ENCODE measurements at places on chromosomes 2 and 18. TPM values are rescaled to one million over a fixed set of nuclear protein-coding genes. Genes with fewer than 3 reads are reported as not detected.
A peak's percentile ranks its signal among the peaks of the same experiment; 100 is the strongest.

The KLHL14 gene
- 0.27 TPM for total RNA-seq

The SULT1C2 gene
- not detected for total RNA-seq

The UGT1A3 gene
- not detected for total RNA-seq

The ALLC gene
- total RNA-seq: not detected

DNA sequence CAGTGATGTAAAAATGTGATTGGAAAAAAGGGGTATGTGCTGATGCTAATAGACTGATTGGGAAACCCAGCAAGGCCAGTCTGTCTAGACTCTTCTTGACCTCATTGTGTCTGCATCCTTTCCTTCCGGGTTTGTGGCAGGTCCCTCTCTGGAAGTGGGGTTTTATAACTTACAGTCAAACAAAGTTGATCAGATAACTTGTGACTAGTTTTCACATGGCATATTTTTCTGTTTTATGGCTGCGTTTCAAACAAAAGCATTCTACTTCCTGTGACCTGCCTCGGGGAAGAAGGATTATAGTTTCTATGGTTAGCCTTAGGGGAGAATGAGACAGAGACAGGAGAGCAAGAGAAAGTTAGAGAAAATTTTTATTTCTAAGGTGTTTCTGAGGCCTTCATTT, 188.7 kb upstream of the HNMT start:
- H3K4me3 ChIP-seq: no peak overlapping the region
- no peak overlapping the region for H3K27ac ChIP-seq
- H3K27me3 ChIP-seq: no peaks in the 10 kb centered on the region
- H3K4me1 ChIP-seq: no peaks in the 10 kb centered on the region
- ATAC-seq: no peak
- no peaks in the 10 kb centered on the region for H3K36me3 ChIP-seq

GRCh38 chr2:26001743-26002351, 19.6 kb upstream of the KIF3C start:
- H3K36me3 ChIP-seq: no peaks in the 10 kb centered on the region
- H3K4me1 ChIP-seq: peaks cover 11% of the 10 kb centered on the region
- no peaks in the 10 kb centered on the region for H3K27me3 ChIP-seq
- peak; percentile 72 for ATAC-seq

GRCh38 chr2:55269645-55269990, 587 bp upstream of the MTIF2 start:
- no peaks in the 10 kb centered on the region for H3K27me3 ChIP-seq
- H3K27ac ChIP-seq: peak overlapping the region; percentile 84
- H3K36me3 ChIP-seq: no peaks in the 10 kb centered on the region
- H3K4me3 ChIP-seq: peak overlapping the region; percentile 52

GRCh38 chr2:23624378-23624777, 239.4 kb downstream of the KLHL29 start:
- ATAC-seq: no peak
- no peaks in the 10 kb centered on the region for H3K27me3 ChIP-seq
- peaks cover 24% of the 10 kb centered on the region for H3K4me1 ChIP-seq
- H3K4me3 ChIP-seq: no peak overlapping the region
- no peaks in the 10 kb centered on the region for H3K36me3 ChIP-seq

DNA sequence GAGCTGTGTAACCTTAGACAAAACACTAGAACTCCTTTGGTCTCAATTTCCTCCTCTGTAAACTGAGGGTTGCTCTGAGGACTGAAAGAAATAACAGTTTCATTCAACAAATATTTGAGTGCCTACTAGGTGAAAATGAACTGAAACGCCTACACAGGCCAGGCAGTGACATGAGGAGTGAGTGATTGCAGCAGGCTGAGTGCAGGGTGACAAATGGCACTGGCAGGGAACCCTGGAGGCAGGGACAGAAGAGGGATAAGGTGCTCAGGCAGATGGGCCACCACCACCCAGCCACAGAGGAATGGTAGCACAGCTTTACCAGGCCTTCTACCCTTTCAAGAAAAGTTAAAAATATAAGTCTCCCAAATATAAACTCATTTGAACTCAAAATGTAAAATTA, 11.5 kb upstream of the RNU4ATAC start:
- no peaks in the 10 kb centered on the region for H3K27me3 ChIP-seq
- no peak overlapping the region for H3K4me3 ChIP-seq
- H3K36me3 ChIP-seq: no peaks in the 10 kb centered on the region
- no peak overlapping the region for H3K27ac ChIP-seq
- ATAC-seq: no peak

DNA sequence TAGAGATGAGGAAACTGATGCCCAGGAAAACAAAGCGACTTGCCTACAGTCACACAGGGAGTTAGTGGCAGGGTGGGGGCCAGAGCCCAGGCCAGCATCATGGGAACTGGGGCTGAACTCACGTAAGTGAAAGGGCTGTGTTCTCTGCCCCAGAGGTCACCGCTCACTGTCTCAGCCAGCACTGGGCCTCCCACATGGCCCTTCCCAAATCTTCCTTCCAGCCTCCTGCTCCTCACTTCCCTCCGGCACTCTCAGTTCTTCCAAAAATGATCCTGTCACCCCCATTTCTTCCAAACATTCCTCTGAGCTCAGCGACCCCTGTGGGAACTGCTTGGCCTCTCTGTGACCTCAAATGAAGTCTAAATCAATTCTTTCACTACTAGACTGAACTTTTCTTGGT, 90.5 kb upstream of the TMEM247 start:
- no peak overlapping the region for H3K27ac ChIP-seq
- no peak overlapping the region for H3K4me3 ChIP-seq
- H3K36me3 ChIP-seq: peaks cover 25% of the 10 kb centered on the region

GRCh38 chr18:9434122-9434701, 41.1 kb upstream of the RALBP1 start:
- no peaks in the 10 kb centered on the region for H3K27me3 ChIP-seq
- H3K4me3 ChIP-seq: no peak overlapping the region
- peak overlapping the region; percentile 34 for H3K27ac ChIP-seq
- H3K36me3 ChIP-seq: no peaks in the 10 kb centered on the region
- peaks cover 27% of the 10 kb centered on the region for H3K4me1 ChIP-seq

- no peaks in the 10 kb centered on the region for H3K27me3 ChIP-seq
- H3K36me3 ChIP-seq: no peaks in the 10 kb centered on the region
Observed at GRCh38 chr2:46837704-46838103, 77.9 kb downstream of the MCFD2 start.

GRCh38 chr2:224392545-224392944, 9.4 kb downstream of the FAM124B start:
- H3K4me1 ChIP-seq: no peaks in the 10 kb centered on the region
- no peak overlapping the region for H3K27ac ChIP-seq
- no peak for ATAC-seq
- no peaks in the 10 kb centered on the region for H3K27me3 ChIP-seq

- H3K4me1 ChIP-seq: no peaks in the 10 kb centered on the region
- no peak overlapping the region for H3K4me3 ChIP-seq
- H3K36me3 ChIP-seq: no peaks in the 10 kb centered on the region
- no peaks in the 10 kb centered on the region for H3K27me3 ChIP-seq
Observed at GRCh38 chr2:114031605-114032505, 142.0 kb downstream of the ACTR3 start.

DNA sequence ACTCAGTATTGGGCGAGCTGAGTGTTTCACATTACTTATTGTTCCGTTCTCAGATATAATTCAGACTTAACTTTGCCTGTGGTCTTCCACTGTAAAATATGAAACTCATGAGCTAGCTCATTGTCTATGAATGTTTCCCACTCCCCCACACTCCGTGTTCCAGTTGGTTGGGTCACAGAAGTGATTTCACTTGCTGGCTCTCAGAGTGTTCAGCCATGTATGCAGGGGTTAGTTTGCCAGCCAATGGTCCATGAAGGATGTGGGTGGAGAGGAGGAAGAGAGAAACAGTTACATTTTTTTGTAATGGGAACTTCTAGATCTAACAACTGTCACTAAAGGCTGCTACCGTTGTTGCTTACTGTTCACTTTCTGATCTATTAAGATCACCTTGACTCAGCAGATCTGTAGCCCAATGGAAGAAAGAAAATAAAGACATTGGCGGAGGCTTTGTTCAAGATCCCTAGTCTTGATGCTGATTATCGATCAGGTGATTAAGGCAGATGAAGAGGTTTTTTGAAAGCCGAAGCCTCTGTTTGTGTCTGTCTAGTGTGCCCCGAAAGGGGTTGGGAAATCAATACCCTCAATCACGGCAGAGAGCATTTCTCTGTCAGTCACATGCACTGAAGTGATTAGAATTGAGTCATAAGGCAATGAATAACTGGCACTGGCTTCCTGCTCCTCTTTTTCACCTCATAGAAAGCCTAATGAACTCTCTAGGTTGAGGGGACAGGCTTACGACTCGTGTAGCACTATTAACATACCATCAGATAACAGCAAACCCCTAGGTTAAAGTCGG, 279.7 kb upstream of the FIGN start:
- peak overlapping the region; percentile 45 for H3K27ac ChIP-seq
- H3K4me3 ChIP-seq: no peak overlapping the region
- H3K36me3 ChIP-seq: no peaks in the 10 kb centered on the region
- H3K4me1 ChIP-seq: no peaks in the 10 kb centered on the region
- ATAC-seq: no peak
- H3K27me3 ChIP-seq: no peaks in the 10 kb centered on the region

DNA sequence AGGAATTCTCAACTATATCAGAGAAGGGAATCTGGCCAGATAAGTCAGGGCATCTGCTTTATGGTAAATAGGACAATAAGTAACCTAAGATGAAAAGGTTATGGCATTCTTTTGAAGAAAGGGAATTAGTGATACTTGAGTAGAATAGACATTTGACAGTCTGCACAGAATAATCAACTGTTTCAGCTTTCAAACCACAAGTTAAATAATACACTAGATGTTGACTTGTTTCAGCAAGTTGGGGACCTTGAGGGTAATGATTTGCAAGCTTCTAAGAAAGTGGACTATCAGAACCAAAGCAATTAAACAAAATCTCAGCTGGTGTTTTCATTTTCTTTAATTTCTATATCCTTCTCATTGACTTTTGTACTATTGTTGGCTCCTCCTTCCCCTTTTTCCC, 54.5 kb downstream of the SLC39A10 start:
- H3K27ac ChIP-seq: no peak overlapping the region
- H3K4me1 ChIP-seq: no peaks in the 10 kb centered on the region
- no peaks in the 10 kb centered on the region for H3K36me3 ChIP-seq
- H3K27me3 ChIP-seq: no peaks in the 10 kb centered on the region
- H3K4me3 ChIP-seq: no peak overlapping the region
- ATAC-seq: no peak

DNA sequence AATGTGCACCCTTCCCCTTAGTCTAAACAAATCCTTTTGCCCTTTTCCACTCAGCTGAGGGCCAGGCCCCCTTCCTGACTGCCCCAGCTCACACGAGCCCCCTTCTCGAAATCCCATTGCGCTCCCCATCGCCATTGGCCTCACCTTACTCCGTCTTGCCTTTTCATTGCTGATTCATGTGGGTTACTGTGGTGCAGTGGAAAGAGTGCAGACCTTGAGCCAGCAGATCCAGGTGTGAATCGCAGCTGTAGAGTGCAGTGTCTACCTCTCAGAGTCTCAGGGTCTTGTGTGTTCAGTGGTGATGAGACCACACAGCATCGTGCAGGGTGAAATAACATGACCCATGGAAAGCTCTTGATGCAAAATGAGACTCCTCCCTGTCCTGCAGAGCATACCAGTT, 132.4 kb upstream of the APCDD1 start:
- ATAC-seq: no peak
- no peak overlapping the region for H3K4me3 ChIP-seq
- H3K27ac ChIP-seq: no peak overlapping the region

DNA sequence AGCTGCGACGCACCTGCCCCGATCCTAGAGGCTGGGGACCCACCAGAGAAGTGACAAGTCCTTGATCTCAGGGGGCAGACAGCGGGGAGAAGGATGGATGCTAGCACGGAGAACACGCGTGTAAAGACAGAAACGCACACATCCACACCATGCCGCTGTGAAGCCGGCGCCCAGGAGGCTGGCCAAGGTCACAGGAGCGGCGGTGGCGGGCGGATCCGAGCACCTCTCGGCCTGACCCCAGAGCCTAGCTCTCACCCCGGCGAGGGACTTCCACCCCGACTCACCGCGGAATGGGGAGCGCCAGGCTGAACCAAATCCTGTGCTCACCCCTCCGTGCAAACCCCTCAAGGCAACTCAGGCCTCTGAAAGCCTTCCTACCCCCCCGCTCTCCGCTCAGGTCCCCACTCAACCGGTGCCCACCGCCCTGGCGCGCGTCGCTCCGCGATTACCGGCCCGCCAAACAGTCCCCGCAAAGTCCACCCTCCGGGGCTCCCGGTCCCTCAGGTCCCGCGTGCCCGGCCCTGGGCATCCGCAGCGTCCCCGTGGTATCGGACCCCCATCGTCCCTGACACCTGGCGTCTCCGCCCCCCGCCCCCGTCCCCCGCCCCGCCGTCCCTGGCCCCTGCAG, 460 bp upstream of the LRRFIP1 start:
- peak overlapping the region; percentile 70 for H3K4me3 ChIP-seq
- H3K27me3 ChIP-seq: no peaks in the 10 kb centered on the region
- H3K27ac ChIP-seq: peak overlapping the region; percentile 94
- ATAC-seq: peak; percentile 29
- no peaks in the 10 kb centered on the region for H3K36me3 ChIP-seq
- H3K4me1 ChIP-seq: peaks cover 3% of the 10 kb centered on the region

GRCh38 chr2:197674591-197674990, 796 bp downstream of the RFTN2 start:
- no peaks in the 10 kb centered on the region for H3K36me3 ChIP-seq
- no peaks in the 10 kb centered on the region for H3K4me1 ChIP-seq
- ATAC-seq: no peak
- H3K27ac ChIP-seq: peak overlapping the region; percentile 67
- peak overlapping the region; percentile 47 for H3K4me3 ChIP-seq

All from gastroesophageal sphincter (tissue), 4 donors.